ENCODE measurements at places on chromosomes 12 and 14.

DNA sequence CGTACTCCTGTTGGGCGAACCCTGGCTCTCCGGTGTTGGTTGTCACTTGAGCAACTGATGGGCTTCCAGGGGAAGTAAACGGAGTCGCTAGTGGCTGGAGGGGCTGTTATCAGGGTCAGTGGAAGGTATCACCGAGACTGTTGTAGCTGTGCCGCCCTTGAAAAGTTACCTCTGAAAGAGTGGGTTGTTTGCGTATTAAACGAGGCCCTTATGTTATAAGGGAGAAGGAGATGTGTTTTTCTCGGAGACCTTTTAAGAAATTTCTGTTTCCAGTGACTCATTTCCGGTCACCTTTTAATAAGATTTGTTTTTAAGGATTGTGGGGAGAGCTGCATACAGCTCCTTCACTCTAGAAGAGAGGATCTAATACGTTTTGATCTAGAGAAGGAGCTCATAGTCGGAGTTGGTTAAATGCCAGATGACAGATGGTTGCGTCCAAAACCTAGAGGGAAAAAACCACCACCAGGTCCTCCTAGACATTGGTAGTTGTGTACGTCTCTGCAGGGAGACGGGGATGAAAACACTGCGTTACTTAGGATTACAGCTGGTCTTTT is 750 bp upstream of the DBX2 start:
- no peak for DNase-seq

DNA sequence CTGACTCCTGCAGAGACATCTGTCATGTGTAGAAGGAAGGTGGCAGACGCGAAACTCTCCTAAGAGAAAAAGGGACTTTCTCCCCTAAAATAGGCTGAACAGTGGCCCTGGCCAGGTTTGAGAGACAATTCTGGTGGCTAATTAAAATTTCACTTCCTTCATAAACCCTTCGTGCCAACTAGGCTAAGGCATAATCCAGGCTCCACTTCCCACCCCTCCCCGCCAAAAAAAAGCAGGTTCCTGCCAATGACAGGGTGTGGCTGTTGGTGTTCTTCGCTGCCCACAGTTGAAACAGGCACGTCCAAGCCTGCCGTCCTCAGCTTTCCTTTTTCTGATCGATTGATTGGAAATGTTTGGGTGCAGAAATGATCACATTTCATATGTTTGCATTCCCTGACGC is 144.6 kb downstream of the GCH1 start:
- no peak for DNase-seq

DNA sequence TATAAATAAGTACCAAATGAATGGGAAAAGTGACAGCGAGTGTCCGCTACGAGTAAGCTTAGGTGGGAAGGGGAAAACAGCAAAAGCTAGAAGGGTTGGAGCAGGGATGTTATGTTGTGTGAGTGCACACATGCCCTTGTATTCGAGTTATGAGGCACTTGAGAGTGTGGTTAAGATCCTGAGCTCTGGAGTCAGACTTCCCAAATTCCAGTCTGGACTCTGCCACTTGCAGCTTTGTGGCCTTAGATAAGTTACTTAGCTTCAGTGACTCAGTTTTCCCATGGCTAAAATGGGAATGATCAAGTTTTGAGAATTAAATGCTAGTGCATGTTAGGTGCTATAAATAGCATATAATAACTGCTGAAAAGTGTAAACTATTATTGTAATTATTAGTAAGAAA is 44.9 kb downstream of the KTN1 start:
- DNase-seq, result no peak

- no peak for DNase-seq
These were observed 115.9 kb downstream of the NTN4 start for GRCh38 chr12:95674631-95675030.

DNA sequence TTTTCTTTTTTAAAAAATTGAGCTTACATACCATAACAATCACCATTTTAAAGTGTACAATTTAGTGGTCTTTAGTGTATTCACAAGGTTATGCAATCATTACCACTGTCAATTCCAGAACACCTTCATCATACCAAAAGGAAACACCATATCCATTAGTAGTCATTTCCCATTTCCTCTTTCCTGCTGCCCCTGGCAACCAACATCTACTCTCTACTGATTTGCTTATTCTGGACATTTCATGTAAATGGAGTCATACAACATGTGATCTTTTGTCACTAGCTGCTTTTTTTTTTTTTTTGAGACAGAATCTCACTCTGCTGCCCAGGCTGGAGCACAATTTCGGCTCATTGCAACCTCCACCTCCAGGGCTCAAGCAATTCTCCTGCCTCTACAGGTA is 66.8 kb upstream of the CFL2 start:
- no peak for DNase-seq

- DNase-seq, result no peak
These were observed 6.4 kb upstream of the GAS2L3 start for GRCh38 chr12:100566887-100567637.
